ENCODE measurements at places on chromosomes 6 and 20.

GRCh38 chr6:42564506-42564825, 637 bp downstream of the UBR2 start:
- no peaks in the 10 kb centered on the region for H3K27me3 ChIP-seq
- H3K27ac ChIP-seq = peak overlapping the region; percentile 99
- H3K4me3 ChIP-seq = peak overlapping the region; percentile 97
- no peaks in the 10 kb centered on the region for H3K36me3 ChIP-seq

GRCh38 chr6:126551832-126552231, 211.9 kb downstream of the CENPW start:
- no peaks in the 10 kb centered on the region for H3K4me1 ChIP-seq
- H3K27ac ChIP-seq = no peak overlapping the region
- no peak for DNase-seq
- H3K36me3 ChIP-seq = no peaks in the 10 kb centered on the region
- H3K4me3 ChIP-seq = no peak overlapping the region

DNA sequence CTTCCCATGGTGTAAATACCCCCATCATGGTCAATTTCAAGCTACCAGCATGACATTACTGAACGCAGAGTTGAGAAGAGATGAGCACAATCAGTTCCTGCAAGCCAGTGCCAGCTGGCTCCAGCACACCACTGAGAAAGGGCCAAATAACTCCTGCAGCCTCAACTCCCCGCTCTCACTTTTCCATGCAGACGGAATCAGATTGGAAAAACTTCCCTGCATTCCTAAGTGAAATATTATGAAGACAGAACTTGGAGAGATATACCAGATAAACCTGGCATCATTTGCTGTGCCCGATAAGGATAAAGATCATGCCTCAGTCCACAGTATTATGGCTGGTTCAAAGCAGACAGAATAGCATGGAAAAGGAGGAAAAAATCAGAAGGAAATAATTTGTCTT, 56.7 kb downstream of the FILIP1 start:
- peak overlapping the region; percentile 58 for H3K27ac ChIP-seq
- peaks cover 30% of the 10 kb centered on the region for H3K4me1 ChIP-seq
- no peak for DNase-seq
- H3K4me3 ChIP-seq = peak overlapping the region; percentile 8
- H3K27me3 ChIP-seq = no peaks in the 10 kb centered on the region
- no peaks in the 10 kb centered on the region for H3K36me3 ChIP-seq

DNA sequence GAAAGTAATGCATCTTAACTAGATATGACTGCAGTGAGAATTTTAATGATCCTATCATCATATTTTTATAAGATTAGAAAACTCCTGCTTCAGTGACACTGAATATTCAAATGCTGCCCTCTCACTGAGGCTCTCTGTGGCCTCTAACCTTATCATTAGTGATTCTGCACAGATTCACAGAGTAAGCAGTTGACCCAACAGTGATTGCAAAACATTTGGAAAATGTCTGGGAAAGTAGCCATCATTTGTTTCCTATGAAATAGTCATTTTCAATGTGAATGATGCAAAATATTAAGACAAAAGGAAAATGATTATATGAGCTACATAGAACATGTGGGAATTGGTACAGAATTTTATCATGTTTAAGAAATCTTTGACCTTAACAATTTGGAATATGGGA, 210.3 kb downstream of the TBX18 start:
- no peak overlapping the region for H3K27ac ChIP-seq
- no peak for DNase-seq
- H3K4me3 ChIP-seq = no peak overlapping the region
- no peaks in the 10 kb centered on the region for H3K27me3 ChIP-seq
- peaks cover 2% of the 10 kb centered on the region for H3K4me1 ChIP-seq
- no peaks in the 10 kb centered on the region for H3K36me3 ChIP-seq
